ENCODE measurements at places on chromosomes 4 and X.

GRCh38 chr4:52038103-52038912 lies at the start of gene SGCB:
Gene SGCB, minus strand, starts transcription at chr4:52038299. Its CDS starts 40 bp downstream, at chr4:52038259.
- DNase-seq, result peak; percentile 59

DNA sequence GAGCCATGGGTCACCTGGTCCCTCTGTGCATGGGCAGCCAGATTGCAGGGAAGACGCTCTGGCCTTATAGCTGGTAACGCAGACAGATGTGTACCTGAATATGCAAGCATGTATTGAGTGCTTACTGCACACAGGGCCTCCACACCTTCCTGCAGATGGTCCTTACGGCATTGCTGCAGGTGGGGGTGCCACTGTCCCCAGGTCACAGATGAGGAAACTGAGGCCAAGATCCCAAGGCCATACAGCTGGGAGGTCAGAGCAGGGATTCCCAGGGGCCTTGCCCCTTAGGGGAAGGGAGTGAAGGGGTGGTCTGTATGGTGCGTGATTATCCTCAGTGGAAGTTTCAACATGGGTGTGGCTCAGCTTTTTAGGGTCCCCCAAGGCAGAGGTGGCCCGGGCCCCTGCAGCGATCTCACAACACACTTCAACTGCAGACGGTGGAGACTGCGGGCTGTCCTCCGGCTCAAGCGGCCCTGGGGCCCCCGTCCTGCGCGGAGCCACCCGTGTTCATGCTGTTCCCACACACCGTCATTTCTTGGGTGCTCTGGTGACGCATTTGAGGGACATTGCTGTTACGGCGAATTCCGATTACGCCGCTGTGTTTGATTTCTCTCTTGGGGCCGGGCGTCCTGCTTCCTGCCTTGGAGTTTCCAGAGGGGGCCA lies 8.1 kb downstream of the DOK7 start:
- no peak for DNase-seq

- peak; percentile 65 for DNase-seq
These were observed 113.4 kb upstream of the ATXN3L start for GRCh38 chrX:13433298-13433605.

DNA sequence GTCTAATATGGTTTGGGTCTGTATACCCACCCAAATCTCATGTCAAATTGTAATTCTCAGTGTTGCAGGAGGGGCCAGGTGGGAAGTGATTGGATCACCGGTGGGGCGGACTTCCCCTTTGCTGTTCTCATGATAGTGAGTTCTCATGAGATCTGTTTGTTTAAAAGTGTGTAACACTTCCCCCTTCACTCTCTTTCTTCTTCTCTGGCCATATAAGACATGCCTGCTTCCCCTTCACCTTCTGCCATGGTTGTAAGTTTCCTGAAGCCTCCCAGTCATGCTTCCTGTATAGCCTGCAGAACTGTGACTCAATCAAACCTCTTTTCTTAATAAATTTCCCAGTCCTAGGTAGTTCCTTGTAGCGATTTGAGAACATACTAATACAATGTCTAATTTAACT lies 19.7 kb upstream of the SCRG1 start:
- DNase-seq, result no peak

DNA sequence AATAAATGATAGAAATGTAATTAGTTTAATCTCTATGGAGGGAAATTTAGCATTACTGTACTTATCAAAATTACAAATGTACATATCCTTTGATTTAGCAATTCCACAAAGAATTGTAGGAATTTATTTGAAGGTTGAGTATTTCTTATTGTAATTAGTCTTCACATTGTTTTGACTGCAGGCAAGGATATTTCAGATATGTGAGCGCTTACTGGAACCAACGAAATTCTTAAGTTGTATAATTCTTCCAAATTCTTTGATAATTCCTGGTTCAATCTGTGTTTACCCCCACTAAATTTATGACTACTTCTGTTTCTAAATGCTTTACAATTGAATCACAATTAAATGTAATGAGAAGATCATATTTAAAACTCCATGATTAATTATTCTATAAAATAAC lies 26.9 kb upstream of the WWC2 start:
- peak; percentile 22 for DNase-seq

DNA sequence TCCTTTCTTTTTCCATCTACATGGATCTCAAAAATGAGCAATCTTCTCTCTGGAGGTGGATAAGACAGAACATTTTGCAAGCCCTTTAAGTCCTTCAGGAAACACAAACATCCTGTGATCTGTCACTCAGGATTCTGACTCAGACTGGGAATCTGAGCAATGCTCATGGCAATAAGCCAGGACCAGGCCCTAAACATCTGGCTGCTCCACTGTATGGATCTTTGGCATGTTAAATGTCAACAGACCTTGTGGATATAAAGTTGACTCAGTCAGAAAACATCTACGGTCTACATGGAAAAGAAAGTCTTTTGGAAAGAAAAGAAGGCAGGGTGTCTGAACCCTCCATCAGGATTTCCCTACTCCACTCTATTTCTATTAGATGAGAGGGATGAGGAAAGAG lies 17.8 kb upstream of the CHIC2 start:
- peak; percentile 99 for DNase-seq

- peak; percentile 35 for DNase-seq
These were observed 160.1 kb upstream of the MBNL3 start for GRCh38 chrX:132648895-132649294.

DNA sequence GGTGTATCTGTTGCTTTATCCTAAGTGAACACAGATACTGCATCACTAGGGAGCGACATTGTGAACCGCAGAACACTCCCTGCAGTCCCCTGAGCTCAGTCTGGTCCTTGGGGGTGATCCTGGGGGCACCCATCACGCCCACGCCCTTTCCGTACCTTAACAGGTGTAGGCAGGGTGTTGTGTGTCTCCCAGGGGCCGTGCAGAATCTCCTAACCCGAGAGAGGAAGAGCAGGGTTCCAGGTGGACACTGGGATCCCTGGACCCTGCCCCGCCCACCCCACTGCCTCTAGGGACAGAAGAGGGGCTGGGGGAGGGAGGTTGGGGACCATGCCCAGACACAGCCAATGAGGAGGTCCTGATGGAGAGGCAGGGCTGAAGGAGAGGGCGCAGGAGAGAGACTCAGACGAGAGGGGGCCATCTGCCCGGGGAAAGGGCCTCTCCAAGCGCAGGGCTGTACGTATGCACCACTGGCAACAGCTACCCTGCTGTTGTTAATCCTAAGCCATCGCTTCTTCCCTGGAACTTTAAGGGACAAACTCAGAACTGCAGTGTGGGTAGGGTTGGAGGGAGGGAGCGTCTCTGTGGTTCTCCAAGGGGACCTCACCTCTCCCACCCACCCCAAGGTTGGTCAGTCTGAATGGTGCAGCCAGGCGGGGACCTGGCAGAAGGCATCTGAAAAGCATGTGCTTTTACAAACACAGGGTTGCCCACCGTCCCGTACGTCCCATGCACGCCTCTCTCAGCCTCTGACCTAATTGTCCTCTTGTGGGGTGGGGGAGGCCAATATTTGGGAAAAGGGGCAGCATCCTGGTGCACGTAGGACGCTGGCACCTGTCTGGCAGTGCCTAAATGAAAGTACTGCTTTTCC lies 2.5 kb downstream of the P2RY8 start:
- DNase-seq, result no peak

GRCh38 chr4:108685036-108685686 lies 34.8 kb downstream of the OSTC start:
- no peak for DNase-seq

GRCh38 chr4:104942990-104943743 lies 203.5 kb upstream of the TET2 start:
- DNase-seq, result no peak

GRCh38 chrX:29643181-29643580 lies 572.2 kb upstream of the MAGEB2 start:
- no peak for DNase-seq

GRCh38 chrX:131081772-131082740 lies 23.9 kb downstream of the ARHGAP36 start:
- DNase-seq, result no peak

DNA sequence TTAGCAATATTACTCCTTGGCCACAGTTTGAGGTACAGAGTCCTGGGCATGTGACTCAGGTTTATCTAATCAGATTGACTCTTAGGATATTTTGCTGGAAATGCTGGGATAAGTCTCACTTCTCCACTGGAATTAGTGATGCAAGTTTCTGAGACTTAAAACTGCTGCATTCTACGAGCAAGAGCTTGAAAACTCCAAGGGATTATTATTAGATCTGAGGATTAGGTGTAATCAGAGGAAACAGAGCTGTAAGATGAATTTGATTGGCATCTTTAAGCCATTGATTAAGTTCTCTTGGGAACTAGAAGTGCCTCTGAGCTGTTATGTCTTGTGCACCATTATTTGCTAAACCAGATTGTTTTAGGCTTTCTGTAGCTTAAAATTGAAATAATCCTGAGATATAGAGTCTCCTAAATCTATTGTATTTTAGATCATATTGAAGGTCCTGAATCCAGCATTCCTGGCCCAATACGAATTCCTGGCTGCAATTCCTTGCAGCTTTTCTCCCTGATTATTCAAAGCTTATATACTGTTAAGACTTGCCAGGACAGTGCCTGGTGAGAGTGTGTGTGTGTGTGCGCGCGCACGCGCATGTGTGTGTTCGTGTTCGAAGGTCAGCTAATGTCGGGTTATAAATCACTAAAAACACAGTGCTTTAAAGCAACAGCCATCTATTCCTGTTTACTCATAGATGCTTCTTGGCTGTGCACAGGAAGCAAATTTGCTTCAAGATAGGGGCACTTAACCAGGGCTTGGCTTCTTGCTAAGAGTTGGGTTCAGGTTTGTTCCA lies 735.1 kb downstream of the STIM2 start:
- no peak for DNase-seq

GRCh38 chrX:69069086-69069445 lies 96.2 kb downstream of the PJA1 start:
- DNase-seq, result no peak

GRCh38 chrX:70336767-70337166 lies 46.9 kb downstream of the KIF4A start:
- no peak for DNase-seq

GRCh38 chr4:135238940-135239339 lies 1037.4 kb upstream of the PABPC4L start:
- DNase-seq, result peak; percentile 35

- no peak for DNase-seq
These were observed 41.7 kb downstream of the FAM53A start for GRCh38 chr4:1642196-1642951.

GRCh38 chr4:100823066-100823992 lies 305.5 kb upstream of the EMCN start:
- DNase-seq, result peak; percentile 50

DNA sequence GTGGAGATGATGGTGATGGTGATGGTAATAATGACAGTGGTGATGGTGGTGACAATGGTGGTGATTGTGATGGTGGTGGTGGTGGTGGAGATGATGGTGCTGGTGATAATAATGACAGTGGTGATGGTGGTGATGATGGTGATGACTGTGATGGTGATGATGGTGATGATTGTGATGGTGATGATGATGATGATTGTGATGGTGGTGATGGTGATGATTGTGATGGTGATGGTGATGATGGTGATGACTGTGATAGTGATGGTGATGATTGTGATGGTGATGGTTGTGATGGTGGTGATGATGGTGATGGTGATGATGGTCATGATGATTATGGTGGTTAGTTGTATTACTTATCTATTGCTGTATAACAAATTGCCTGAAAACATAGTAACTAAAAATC lies 108.9 kb upstream of the NKX1-1 start:
- DNase-seq, result no peak

- DNase-seq, result no peak
These were observed 7.2 kb downstream of the OCIAD2 start for GRCh38 chr4:48899432-48899749.

GRCh38 chr4:85744950-85745349 lies 270.0 kb downstream of the ARHGAP24 start:
- DNase-seq, result peak; percentile 48

GRCh38 chr4:146927695-146928094 lies 18.0 kb downstream of the TTC29 start:
- no peak for DNase-seq

GRCh38 chr4:38268108-38268820 lies 308.1 kb downstream of the PTTG2 start:
- no peak for DNase-seq

DNA sequence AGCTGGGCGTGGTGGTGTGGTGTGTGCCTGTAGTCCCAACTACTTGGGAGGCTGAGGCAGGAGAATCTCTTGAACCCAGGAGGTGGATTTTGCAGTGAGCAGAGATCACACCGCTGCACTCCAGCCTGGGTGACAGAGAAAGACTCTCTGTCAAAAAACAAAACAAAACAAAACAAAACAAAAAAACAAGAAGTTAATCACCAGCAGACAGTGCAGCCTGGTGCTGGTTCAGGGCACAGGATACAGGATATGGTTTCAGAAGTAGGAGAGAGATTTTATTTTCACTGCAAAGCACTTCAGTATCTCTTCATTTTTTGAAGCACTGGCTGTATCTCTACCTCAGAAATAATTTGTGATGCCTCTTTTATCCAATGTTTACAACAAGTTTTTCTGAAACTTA lies 1222.9 kb upstream of the PRKX start:
- DNase-seq, result no peak

DNA sequence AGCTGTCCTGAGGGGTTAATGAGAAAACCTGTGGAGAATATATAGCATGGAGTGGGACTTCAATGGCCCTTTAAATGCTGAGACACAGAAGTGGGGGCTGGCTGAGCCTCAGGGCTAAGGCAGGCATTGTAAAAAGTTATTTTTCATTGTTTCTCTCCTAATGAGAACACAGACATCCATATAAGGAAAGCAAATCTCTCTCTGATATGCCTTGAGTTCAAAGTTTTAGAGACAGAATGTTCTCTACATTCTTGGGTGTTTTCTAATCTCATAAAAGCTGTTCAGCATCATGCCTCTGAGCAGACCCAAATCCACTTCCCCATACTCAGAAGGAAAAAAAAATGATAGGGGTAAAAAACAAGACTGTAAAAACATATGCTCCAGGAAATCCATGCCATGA lies 16.8 kb upstream of the RAB40A start:
- DNase-seq, result no peak

DNA sequence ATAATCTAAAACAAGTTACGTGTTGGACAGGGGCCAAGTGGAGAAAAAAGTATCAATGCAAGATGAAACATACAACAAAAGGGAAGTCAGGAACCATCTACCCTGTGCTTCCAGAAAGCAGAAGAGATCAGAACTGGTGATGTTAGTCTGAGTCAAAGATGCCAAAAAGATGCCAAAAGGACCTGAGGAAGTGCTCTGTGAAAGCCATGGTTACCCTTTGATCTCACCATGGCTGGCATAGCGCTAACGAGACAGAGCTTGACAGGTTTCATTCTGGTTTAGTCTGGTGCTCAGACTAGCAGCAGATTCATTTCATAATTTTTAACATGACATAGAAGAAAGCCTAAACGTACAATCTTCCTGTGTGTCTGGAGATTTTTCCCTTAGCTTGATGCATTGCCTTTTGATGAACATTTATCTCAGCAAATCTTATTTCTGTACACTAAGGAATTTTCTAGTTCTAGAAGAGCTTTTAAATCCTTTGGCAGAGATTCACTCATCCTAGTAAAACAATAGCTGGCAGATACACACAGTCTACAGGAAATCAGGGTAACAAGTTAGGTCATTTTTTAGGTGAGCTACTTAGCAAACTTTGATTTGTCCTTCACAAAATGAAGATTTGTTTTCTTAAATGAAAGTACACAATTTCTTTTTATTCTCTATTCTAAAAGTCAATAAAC lies 87.7 kb downstream of the COL25A1 start:
- DNase-seq, result no peak

Data from EL (cell line).